Ovary (tissue), 10 donors: ENCODE measurements at places on chromosomes 1 and 21. TPM values are rescaled to one million over a fixed set of nuclear protein-coding genes. Genes with fewer than 3 reads are reported as not detected.

GJC2 gene
- total RNA-seq = 12.6 TPM

ESRRG gene
- total RNA-seq = 1.2 TPM

GRHL3 gene
- total RNA-seq = not detected

- H3K27ac ChIP-seq = no peak overlapping the region
- H3K27me3 ChIP-seq = no peaks in the 10 kb centered on the region
- no peak overlapping the region for H3K4me3 ChIP-seq
These were observed 71.9 kb downstream of the HIVEP3 start for GRCh38 chr1:41846625-41847405.

DNA sequence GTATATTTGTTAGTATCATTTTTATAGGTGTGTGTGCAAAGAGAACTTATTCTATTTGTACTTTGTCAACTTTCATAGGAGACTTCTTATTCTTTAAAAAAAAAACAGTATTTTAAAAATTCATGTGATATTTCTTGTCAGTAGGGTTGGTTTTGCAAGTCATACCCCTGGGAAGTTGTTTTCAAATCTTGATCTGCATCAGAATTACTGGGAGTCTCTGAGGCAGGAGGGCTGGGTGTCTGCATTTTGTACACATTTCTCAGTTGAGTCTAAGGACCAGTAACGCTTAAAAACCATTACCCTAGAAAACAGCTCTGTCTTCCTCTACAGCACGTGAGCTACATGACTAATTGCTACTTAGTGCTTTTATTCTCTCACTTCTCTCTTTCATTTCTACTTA is 76.0 kb upstream of the CTTNBP2NL start:
- H3K36me3 ChIP-seq = no peaks in the 10 kb centered on the region
- peaks cover 10% of the 10 kb centered on the region for H3K4me1 ChIP-seq
- H3K4me3 ChIP-seq = no peak overlapping the region
- H3K27me3 ChIP-seq = no peaks in the 10 kb centered on the region
- DNase-seq = no peak

DNA sequence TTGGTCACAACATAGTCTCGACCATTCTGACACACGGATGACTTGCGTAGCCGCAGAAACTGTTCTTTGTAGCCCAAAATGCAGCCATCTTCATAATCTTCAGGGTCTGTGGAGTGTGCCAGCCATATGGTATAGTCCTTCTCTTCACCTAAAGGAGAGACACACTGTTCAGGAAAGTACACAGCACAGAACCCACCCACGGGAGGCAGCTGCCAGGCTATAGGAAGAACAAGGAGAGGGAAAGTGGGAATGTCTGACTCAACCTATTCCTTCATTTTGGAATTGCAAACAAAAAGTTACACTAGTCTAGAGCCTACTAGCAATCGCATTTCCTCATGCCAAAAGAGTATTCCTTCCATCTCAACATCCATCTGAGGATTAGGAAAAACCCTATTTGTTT is 16.2 kb upstream of the MYBPHL start:
- DNase-seq = no peak
- no peak overlapping the region for H3K27ac ChIP-seq

GRCh38 chr1:29474274-29475244 is 238.2 kb downstream of the PTPRU start:
- H3K27ac ChIP-seq = no peak overlapping the region
- no peaks in the 10 kb centered on the region for H3K27me3 ChIP-seq
- no peak overlapping the region for H3K4me3 ChIP-seq
- H3K4me1 ChIP-seq = no peaks in the 10 kb centered on the region
- H3K36me3 ChIP-seq = no peaks in the 10 kb centered on the region
